Forelimb muscle (tissue), 1 donor: ENCODE measurements at places on chromosomes 16 and 17. TPM values are rescaled to one million over a fixed set of nuclear protein-coding genes. Genes with fewer than 3 reads are reported as not detected.
A peak's percentile ranks its signal among the peaks of the same experiment; 100 is the strongest.

GRCh38 chr17:80421381-80422090 lies 6.6 kb downstream of the ENDOV start:
- DNase-seq: no peak

GRCh38 chr17:13541032-13541480 lies 60.7 kb downstream of the HS3ST3A1 start:
- DNase-seq: peak; percentile 19

DNA sequence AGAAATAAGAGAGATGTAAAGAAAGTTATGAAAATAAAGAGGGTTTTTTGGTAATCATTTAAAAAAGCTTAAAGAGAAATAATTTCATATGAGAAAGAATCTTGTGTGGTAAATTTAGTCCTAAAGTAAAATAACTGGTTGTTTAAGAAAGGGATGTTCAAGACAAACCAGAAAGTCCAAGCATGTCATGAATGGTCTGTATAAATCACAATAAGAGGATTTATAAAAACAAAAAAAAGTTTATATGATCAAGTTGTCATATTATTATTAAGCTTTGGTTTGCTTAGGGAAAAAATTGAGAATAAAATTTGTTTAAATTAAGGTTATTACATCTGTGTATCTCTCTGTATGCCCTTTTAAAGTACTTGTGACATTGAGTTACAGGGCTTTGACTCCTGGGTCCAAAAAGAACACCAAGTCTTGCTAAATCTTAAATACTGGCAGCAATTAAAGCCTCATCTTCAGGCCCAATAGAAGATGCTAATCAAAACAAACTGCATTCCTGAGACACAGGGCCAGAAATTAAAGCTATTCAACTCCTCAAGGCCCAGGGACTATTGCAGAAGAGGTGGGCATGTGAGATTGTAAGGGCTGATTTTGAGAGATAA lies 15.6 kb upstream of the TRIM25 start:
- DNase-seq: no peak

DNA sequence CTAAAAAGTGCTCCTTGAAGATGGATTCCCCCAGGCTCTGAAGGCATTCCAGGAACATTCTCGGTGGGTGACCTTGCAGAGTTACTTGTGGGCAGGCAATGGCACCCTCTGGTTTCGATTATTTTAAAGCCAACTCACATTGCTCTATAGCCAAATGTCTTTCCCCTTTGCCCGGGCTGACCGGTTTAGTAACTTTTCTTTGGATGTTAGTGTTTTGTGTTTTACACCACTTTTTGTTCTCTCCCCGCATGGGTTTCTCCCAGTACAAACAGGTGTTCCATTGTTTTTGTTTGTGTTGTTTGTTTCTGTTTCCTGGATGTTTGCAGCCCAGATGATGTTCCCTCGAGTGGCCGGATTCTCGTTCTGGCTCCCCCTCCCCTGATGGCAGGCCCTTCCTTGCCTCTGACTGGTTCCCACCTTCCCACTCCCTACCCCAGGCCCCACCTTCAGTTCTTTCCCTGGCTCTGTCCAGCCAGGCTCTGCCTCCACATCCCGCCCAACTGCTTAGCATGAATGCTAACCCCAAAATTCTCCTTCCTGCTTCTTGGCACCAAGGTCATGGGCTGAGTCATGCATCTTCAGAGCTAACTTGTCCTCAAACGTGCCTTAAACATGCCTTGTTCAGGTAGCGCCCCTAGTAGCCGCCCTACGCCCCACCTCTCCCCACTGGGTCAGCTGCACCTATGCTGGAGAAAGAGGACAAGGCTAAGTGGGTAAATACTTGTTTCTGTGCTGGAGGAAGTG lies 40.6 kb downstream of the ELAC2 start:
- no peak for DNase-seq

- no peak for DNase-seq
Observed at GRCh38 chr17:17107891-17108431, 65.7 kb downstream of the MPRIP start.

DNA sequence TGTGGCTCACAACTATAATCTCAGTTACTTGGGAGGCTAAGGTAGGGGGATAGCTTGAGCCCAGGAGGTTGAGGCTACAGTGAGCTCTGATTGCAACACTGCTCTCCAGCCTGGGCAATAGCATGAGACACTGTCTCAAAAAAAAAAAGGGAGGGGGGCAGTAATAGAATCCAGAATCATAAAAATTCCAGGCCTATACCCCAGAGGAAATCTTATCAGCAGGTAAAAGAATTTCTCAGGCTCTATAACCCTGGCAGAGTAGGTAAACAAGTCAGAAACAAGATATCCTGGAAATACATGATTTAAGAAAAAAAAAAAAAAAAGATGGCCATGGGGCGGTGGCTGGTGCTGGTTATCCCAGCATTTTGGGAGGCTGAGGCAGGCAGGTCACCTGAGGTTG lies 12.9 kb downstream of the SPAG9 start:
- no peak for DNase-seq

DNA sequence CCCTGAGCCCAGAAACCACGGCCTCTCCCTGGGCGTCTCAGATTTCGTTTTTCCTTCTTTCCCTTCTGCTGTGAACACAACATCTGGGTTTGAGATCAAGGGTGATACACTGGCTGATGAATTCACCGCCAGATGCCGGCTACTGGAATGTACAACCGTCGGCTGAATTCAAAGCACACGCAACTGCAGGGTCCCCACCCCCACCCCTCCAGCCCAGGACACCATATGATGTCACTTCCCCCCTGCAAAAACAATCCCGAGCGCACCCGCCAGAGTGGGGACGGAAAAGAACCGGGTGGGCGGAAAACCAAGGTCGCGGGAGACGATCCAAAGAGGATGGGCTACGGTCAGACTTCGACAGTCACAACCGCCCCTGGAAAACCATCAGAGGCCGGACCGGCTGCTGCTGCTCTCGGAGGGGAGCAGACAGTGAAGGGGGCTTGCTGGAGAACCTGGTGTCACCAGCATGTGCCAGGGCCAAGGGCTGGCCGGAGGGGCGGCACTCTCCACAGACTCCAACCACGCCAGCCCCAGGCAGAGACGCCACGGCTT lies 23.3 kb downstream of the CEP295NL start:
- peak; percentile 71 for DNase-seq

DNA sequence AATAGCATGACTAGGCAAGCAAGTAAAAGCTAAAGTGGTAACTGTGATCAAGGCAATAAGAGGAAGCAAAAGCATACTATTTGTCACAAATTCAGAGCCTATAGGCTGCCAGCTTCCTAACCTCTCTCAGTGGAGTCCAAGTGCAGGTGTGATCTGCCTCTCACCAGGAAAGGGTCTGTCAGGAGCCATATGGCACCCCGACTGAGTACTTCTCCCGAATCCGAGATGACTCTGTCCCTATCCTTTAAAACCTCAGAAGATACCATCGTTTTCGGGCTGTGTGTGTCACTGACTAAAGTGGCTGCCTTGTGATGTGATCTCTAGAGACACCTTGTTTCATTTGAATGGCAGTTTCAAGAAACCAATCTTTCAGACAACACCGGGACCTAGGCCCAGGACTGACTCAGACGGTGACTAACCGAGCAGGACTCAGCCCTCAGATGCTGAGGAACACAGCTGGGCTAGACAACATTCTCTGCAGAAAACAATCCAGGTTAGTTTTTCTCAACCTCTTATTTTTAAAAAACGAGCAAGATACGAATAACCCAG lies 63.6 kb downstream of the SMG6 start:
- DNase-seq: no peak

DNA sequence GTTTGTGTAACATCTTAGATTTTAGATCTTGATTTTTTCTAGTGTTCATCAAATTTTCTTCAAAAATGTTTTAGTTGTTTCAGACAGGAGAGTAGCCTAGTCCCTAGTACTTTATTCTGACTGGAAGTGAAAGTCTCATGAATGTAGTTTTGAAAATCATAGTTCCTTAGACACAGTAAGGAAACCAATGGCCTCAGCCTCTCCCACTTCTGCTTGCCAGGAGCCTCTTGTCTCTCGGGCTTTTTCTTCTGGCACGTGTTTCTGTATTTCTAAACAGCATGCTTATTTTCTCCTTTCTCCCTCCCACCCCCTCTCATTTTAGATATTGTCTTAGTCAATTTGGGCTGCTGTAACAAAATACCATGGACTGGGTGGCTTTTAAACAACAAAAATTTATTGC lies 9.8 kb downstream of the SLFN5 start:
- no peak for DNase-seq

GRCh38 chr17:27888067-27888466 lies 5.1 kb downstream of the LYRM9 start:
- no peak for DNase-seq

The RHBDL3 gene
- 1.1 TPM for polyA plus RNA-seq

DNA sequence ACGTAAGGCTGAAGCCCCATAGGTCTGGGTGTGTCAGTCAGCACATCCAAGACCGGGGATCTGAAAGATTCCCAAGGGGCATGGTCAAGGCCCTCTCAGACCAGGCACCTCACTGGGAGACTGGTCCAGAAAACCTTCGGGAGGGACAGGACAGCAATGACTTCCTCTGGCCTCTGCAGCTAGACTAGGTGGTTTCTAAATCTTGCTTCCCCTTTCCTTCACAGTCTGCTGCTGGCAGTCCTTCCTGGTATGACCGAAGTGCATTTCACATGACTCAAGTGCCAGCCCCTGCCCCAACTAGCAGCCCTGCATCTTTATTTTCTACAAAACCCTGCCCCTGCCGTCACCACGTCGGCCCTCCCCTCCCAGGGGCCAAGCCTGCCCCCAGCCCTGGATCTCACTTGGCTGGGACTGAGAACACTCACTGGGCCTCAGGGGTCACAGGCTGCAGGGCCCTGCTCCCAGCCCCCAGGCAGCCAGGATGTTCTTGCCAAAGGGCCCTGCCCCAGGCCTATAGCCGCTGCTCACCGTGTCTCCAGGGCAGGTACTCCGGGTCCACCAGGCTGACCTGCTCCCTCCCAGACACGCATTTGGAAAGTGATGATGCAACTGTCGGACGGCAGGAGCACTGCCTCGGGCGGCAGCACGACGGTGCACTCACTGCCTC lies 18.3 kb downstream of the POLR3K start:
- no peak for DNase-seq

DNA sequence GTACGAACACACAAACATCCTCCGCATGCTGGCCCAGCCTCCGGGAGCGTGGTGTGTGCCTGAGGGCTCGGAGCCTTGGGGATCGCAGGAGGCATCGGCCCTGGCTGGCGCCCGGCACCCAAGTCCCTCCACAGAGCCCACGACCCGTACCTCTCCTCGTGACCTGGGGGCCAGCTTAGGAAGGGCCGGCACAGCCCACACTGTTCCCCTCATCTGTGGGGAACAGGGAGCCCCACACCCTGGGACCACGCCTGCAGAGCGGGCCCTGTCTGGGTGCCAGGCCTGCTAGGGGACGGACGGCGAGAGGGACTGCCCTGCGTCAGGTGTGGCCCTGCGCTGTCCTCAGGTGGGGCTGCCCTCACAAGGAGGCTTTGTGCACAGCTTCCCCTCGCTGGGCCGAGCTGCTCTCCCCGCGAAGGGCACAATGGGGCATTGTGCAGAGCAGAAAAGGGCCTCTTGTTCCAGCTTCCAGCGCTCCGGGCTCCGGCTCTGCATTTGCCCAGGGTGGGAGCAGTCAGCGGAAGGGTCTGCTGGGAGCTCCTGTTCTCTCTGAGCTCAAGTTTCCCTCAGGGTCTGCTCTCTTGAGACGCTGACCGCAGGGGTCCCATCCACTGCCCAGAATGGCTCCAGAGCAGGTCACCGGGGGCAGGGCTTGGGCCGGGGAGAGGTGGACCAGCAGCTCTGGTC lies 1.7 kb upstream of the LMF1 start:
- no peak for DNase-seq

- peak; percentile 35 for DNase-seq
Observed at GRCh38 chr17:11986942-11987329, 10.3 kb downstream of the ZNF18 start.

- no peak for DNase-seq
Observed at GRCh38 chr17:32302860-32303649, 37.4 kb downstream of the RHBDL3 start.

The LAT gene
- 3.1 TPM for polyA plus RNA-seq

The ABCA3 gene
- polyA plus RNA-seq: 14.5 TPM

The OR4D1 gene
- not detected for polyA plus RNA-seq

GRCh38 chr16:82470016-82470415 lies 156.8 kb upstream of the CDH13 start:
- no peak for DNase-seq

The ZMYND15 gene
- polyA plus RNA-seq: 0.28 TPM

GRCh38 chr16:75494184-75494583 lies 1.1 kb downstream of the CHST6 start:
- no peak for DNase-seq

DNA sequence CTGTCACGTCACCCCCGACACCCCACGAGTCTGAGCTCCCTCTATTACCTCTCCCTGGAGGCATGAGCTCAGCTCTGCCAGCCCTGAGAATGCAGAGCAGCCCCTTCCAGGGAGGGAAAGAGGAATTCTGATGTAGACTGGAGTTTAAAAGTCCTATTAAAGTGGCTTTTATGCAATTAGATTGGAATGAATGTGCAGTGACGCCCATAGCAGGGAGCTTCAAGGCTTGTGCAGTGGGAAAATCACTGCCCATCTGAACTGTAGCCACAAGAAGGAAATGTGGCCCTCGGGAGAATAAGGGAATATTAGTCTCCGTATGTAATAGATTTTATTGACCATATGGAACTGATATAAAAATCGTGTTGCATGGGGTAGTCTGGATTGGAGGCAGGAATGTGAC lies 66.9 kb downstream of the ZNF423 start:
- DNase-seq: no peak

DNA sequence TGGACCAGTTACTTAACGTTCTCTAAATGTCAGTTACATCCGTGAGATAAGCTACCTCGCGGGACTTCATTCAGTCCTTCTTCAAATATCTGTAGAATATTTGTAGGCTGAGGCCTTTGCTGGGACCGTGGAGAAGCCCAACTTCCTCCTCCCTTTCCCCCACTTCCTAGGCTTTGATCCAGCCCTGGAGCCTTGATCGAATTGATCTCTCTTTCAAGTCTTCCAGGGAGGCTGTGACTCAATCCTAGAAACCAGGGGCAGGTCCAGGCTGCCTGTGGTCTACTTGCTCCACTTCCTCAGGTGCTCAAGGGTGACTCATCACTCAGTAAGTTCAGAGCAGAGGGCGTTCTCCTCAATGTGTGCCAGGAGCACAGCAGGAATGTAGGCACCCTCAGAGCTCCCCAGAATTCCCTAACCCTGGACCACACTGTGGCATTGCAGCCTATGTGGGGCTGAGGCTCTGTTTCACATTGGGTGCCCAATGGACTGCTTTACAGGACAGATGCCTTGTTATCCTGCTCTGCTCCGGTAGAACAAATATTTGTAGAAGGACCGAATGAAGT lies 11.2 kb upstream of the CEP20 start:
- DNase-seq: no peak

DNA sequence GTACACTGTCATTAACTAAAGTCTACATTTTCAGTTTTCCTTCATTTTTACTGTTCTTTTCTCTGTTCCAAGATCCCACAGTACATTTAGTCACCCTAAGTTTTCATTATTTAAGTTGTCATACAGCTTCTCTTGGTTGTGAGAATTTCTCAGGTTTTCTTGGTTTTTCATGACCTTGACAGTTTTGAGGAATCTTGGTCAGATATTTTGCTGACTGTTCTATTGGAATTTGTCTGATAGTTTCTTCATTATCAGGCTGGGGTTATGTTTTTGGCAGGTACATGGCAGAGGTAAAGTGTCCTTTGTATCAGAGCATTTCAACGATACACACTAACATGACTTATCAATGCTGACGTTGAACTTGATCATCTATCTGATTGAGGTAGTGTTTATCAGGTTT lies 19.6 kb downstream of the MBTD1 start:
- DNase-seq: no peak

- no peak for DNase-seq
Observed at GRCh38 chr17:57657211-57657610, 87.9 kb downstream of the CCDC182 start.

The CLDN7 gene
- polyA plus RNA-seq: 0.99 TPM

The ZFPM1 gene
- 1.8 TPM for polyA plus RNA-seq

The CDH3 gene
- polyA plus RNA-seq: 0.57 TPM

The IRX6 gene
- polyA plus RNA-seq: 0.18 TPM

The ZFP3 gene
- 11.8 TPM for polyA plus RNA-seq

- DNase-seq: no peak
Observed at GRCh38 chr16:15450624-15451023, 16.2 kb downstream of the BMERB1 start.
